ENCODE measurements at places on chromosomes 4 and X.
A peak's percentile ranks its signal among the peaks of the same experiment; 100 is the strongest.

- no peak for DNase-seq
These were observed 58.4 kb downstream of the SYNPO2 start for GRCh38 chr4:118947095-118947494.

DNA sequence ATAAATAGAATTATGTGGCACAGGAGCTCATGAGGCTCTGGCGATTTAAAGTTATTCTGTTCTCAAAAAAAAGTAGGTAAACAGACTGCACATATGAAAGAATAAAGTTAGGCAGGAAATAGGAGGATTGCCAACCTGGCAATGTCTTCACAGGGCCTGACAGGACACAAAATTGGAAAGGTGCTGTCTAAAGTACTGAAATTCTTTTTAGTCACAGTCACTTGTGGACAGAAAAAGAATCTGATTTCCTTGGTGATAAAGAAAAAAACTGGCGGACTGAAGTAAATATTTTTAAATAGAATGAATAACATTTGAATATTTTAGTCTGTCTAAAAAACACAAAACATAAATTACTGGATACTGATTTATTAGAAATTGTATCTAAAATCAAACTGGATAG lies 124.4 kb downstream of the VEGFC start:
- DNase-seq = no peak

DNA sequence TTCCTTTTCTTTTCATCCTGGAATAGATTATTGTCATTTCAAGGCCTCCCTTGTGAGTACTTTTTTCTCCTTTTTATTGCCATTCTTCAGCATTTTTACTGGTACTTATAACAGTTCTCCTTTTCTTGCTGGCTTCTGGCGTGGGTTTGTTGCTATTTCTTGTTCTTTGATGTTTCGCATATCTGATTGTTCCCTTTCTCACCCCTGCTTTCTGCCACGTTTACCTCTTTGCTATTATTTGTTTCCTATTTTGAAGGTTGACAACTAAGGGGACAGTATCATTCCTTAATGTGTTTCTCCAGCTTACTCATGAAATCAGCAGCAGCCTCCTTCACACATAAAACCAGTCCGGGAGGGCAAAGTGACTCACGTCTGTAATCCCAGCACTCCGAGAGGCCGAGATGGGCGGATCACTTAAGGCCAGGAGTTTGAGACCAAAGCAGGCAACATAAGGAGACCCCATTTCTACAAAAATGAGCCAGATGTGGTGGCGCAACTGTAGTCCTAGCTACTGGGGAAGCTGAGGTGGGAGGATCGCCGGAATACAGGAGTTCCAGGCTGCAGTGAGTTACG lies 72.6 kb downstream of the DMD start:
- DNase-seq = no peak

- no peak for DNase-seq
These were observed 119.7 kb upstream of the TBC1D9 start for GRCh38 chr4:140875746-140876452.

DNA sequence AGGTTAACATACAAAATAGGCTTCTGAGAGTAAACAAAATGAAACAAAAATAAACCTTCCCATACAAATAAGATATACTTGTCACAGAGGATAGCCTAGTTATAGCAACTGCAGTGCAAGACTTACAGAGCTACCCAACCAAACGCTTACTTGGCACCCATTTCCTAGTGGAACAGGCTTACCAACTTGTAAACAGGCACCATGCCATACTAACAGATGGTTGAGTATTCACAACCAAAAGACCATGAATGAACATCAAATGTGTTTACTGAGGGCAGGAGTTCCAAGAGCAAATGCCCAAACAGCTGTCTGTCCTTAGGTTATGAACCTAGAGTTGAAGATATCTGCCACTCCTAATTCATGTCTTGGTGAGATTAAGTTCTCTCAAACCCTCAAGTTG lies 2629.2 kb downstream of the PCDH7 start:
- no peak for DNase-seq

DNA sequence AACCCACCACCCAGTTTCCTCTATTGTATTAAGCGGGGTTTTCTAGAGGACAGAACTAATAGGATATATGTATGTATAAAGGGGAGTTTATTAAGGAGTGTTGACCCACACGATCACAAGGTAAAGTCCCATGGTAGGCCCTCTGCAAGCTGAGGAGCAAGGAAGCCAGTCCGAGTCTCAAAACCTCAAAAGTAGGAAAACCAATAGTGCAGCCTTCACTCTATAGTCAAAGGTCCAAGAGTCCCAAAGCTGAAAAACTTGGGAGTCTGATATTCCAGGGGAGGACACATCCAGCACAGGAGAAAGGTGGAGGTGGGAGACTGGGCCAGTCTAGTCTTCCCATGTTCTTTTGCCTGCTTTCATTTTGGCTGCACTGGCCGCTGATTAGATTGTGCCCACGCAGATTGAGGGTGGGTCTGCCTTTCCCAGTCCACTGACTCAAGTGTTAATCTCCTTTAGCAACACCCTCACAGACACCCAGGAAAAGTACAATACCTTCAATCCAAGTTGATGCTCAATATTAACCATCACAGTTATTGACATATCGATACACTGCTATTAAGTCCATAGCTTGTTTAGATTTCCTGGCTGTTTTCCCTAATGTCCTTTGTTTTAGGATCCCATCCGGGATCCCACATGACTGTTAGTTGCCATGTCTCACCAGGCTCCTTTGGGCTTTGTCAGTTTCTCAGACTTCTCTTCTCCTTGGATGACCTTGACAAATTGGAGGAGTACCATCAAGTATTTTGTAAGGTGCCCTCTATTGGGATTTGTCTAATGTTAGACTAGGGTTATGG lies 12.2 kb downstream of the UCHL1 start:
- DNase-seq = no peak

DNA sequence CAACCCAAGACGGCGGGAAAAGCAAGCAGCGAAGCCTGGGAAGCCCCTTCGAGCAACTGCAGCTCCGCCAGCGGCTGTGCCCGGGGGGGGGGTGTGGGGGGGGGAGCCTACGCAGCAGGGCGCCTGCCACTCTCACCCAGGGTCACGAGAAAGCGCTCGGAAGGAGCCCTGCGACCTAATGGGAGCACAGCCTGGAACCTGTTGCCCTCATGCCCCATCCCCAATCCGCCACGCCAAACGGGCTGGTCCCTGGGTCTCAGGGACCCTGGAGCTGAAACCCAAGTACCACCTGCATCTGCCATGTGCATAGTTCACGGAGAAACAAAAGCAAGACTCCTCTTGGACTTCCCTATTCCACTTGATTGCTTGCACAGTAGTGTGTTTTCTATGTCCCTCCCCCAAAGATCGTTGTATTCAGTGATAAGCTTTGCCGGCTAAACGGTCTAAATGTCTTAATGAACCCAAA lies 359 bp upstream of the GAB3 start:
- no peak for DNase-seq

GRCh38 chr4:11218692-11219091 lies 210.0 kb downstream of the HS3ST1 start:
- DNase-seq = no peak

GRCh38 chr4:122732329-122733026 lies at the start of gene BBS12:
Gene BBS12 (plus strand): TSS chr4:122732704. CDS start chr4:122741893, 9,189 bp downstream.
- DNase-seq = peak; percentile 99

DNA sequence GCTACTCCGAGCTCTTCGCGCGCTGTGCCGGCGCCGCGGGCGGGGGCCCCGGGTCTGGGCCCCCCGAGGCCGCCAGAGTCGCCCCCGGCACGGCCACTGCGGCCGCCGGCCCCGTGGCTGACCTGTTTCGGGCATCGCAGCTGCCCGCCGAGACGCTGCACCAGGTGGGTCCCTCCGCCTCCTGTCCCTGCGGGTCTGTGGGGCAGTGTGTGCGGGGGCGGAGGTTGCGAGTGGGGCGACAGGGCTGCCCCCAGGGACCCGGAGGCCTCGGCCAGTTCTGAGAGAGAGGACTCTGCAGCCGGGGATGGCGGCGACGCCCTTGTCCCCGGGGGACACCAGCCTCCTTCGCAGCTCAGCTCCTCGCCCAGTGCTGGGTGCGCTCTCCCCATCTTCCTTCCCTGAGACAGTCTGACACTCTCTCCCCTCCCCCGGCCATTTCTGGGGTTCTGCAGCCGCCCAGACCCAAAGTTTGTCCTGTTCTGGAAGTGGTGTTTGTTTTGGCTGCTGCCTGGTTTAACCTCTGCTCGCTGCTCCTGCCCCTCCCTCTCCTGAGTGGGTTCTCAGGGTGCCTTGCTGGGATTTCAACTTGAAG lies 609 bp downstream of the REPS2 start:
- no peak for DNase-seq

GRCh38 chrX:19579485-19579884 lies 64.2 kb upstream of the MAP3K15 start:
- DNase-seq = no peak

- no peak for DNase-seq
These were observed 52.3 kb upstream of the PDK3 start for GRCh38 chrX:24412637-24413363.

GRCh38 chrX:118459494-118459893 lies 36.1 kb upstream of the DOCK11 start:
- peak; percentile 10 for DNase-seq

DNA sequence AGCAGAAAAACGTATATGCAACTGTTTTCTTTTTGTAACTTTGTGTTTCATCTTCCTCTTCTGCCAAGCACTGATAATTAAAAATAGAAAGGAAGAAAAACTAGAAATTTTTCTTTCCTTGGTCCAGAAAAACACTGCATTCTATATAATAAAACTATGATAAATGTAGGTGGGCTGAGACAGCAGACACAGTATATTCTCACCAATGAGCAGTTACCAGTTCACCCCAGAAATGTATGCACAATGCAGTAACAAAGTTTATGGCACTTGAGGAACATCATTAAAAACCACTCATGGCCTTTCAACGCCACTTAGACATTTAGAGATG lies 79.4 kb downstream of the FAT1 start:
- DNase-seq = no peak

DNA sequence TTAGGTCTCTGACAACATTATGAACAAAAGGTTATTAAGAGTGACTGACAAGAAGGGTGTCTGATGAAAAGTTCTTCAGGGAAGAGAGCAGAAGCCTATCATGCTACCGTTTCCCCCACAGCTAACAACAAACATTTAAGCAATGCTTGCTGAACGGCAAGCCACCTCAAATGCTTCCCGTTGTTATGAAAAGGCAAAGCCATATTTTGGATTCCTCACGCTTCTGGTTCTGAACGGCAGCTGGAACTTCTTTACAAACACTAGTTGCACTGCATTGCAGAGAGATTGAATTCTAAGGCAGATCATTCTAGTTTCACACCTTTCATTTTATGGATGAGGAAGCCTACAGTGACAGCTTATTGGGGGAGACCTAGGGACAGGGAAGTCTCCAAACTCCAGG lies 48.6 kb upstream of the NAP1L5 start:
- no peak for DNase-seq

DNA sequence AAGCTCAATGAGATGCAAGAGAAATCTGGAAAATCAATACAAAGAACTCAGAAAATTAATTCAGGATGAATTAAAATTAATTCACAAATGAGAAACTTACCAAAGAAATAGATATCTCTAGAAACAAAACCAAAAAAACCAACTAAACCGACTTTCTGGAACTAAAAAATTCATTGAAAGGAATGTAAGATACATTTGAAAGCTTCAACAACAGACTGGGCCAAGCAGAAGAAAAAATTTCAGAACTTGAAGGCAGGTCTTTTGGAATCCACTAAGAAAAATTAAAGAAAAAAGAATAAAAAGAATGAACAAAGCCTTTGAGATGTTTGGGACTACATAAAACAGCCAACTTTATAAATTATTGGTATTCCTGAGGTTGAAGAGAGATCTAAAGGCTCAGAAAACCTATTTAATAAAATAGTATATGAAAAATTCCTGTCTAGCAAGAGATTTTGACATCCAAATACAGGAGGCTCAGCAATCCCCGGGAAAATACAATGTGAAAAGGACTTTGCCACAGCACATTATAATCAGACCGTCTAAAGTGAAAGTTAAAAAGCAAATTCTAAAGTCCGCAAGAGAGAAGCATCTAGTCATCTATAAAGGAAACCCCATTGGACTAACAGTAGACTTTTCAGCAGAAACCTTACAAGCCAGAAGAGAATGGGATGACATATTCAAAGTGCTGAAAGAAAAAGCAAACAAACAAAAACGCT lies 44.2 kb downstream of the NAT8L start:
- no peak for DNase-seq

GRCh38 chr4:67332627-67333026 lies 212.7 kb downstream of the CENPC start:
- no peak for DNase-seq

DNA sequence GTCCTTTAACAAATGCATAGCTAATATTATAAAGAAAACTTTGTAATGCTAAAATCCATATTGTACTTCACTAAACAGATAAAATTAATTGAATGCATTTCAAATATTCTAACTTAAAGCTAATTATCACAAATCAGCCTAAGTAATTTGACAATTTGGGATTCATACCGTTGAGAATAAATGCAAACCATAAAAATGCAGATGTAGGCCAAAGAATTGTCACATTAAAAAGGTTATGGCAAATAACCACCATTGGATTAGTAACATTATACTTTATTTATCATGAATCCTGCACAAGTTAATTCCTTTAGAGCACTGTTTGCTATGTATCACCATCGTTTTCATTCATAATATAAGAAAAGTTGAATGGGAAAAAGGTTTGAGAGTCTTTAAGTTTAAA lies 301.0 kb downstream of the LDB2 start:
- DNase-seq = no peak

DNA sequence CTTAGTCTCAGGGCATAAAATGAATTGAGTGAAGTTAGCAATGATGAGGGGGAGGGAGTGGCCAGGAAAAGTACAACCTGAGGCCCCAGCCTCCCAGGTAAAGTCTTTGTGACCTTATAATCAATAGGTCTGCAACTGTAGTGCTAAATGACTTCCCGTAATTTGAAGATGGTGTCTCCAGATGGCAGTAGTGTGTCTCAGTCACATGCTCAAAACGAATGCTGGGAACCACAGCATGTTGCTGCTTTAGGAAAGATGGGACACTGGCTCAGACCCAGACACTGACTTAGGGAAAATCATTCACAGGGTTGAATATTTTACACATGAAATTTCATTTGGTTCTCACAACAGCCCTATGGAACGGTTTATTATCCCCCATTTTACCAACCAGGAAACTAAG lies 10.3 kb downstream of the SRPX2 start:
- DNase-seq = no peak

DNA sequence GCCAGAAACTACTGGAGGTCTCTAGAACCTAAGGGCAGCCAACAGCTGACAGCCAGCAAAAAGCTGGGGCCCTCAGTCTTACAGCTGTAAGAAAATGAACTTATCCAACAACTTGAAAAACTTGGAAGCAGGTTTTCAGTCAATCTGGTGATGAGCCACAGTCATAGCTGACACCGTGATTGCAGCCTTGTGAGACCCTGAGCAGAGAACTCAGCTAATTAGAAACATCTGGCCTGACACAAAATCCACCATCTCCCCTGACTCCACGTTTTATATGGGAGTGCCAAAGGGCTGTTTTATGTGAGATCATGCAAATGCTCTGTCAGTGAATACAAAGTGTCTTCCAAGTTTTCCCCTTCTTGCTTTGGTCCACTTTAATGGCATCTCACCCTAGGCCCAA lies 198.8 kb upstream of the DCAF8L1 start:
- no peak for DNase-seq

DNA sequence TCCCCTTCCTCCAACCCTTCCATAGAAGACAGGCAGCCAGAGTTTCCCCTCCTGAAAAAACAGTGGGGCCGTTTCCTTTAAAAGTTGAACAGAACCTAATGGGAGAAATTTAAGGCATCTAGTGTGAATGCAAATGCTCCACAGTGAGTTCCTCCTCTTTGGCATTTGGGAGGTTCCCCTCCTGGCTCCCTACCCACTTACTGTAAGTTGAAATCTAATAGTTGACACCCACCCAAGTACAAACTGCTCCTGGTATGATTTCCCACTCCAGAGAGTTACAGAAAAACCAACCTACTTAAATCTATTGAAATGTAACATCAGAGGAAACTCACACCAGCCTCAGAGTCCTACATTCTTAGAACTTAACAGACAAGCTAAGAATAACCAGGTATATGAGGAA lies 17.6 kb downstream of the ENPEP start:
- DNase-seq = no peak
